K562 (cell line): ENCODE measurements at places on chromosomes 7 and 10. TPM values are rescaled to one million over a fixed set of nuclear protein-coding genes. Genes with fewer than 3 reads are reported as not detected.
A peak's percentile ranks its signal among the peaks of the same experiment; 100 is the strongest.

DNA sequence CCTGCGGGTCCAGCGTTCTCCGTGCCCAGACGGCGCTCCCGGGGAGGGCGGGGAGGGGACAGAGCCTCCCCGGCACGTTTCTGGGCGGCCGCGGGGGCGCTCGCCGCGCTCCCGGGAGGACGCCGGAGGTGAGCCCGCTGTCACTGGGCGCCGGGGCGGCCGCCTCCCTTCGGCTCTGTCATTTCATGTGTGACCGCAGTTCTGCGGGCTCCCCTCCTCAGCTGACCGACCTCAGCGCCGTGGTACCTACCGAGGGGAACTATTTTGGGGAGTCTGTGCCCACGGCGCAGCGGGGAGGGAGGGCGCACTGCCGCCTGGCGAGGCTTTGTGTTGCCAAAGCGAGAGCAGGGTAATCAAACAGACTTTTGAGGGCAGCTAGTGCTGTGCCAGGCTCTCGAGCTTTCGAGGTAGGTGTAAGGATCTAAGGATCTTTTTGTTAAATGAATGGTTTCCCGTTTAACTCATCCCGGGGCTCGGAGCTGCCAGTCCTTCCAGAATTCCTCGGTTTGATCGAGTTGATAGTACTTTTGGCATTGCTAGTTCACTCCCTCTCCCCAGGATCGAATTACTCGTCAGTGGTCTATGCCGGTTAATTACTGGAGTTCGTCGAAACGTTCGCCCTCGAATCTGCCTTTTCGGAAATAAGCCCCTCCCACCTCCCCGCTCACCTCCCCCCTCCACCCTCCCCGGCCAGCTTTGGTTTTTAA lies 1.9 kb downstream of the ARID5B start:
- peak overlapping the region; percentile 40; the same call in 2 of the 3 replicates for H3K27ac ChIP-seq
- no peaks in the 10 kb centered on the region for H3K27me3 ChIP-seq
- peaks cover 12% of the 10 kb centered on the region for H3K4me1 ChIP-seq
- peak; percentile 72 for DNase-seq
- H3K4me3 ChIP-seq = peak overlapping the region; percentile 51

DNA sequence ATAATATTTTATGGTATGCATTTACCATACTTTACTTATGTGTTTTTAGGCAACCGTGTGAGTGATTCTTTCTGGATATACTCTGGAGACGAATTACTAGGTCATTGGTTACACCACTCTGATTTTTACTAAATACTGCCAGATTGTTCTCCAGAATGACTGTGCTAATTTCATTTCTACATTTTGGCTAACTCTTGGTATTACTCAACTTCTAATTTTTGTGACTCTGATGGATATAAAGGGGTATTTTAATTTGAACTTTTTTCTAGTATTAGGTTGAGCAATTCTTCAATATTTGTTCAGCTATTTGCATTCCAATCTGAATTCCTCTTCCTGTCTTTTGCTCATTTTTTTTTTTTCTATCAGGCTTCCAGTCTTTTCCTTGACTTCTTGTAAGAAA lies 223.6 kb downstream of the MDFIC start:
- no peak for DNase-seq
- no peaks in the 10 kb centered on the region for H3K36me3 ChIP-seq
- H3K4me1 ChIP-seq = no peaks in the 10 kb centered on the region
- H3K27ac ChIP-seq = no peak overlapping the region
- H3K27me3 ChIP-seq = no peaks in the 10 kb centered on the region

CHAT gene
- not detected in 2 replicates for total RNA-seq

- no peaks in the 10 kb centered on the region for H3K4me1 ChIP-seq
- H3K36me3 ChIP-seq = no peaks in the 10 kb centered on the region; the same call in 2 of the 3 replicates
- no peak overlapping the region for H3K27ac ChIP-seq
- no peak for DNase-seq
Measured at GRCh38 chr7:130521258-130521951, 29.5 kb downstream of the MEST start.

GRCh38 chr10:114876602-114877300 lies 55.2 kb downstream of the FHIP2A start:
- no peak overlapping the region for H3K4me3 ChIP-seq
- H3K27ac ChIP-seq = no peak overlapping the region
- peak; percentile 73 for DNase-seq

SLC26A3 gene
- total RNA-seq = 0.86 and 1.1 TPM in 2 replicates

CALML5 gene
- not detected in 2 replicates for total RNA-seq

LAMB4 gene
- total RNA-seq = not detected in 2 replicates

LHPP gene
- 5.3 and 6.3 TPM in 2 replicates for total RNA-seq

GRCh38 chr7:13309535-13309934 lies 622.1 kb downstream of the ARL4A start:
- H3K4me1 ChIP-seq = no peaks in the 10 kb centered on the region
- H3K4me3 ChIP-seq = no peak overlapping the region
- no peak overlapping the region for H3K27ac ChIP-seq
- H3K36me3 ChIP-seq = no peaks in the 10 kb centered on the region

PLXNA4 gene
- total RNA-seq = 0.04 and 0.09 TPM in 2 replicates

IL2RA gene
- total RNA-seq = 0.95 and 1.1 TPM in 2 replicates

VGF gene
- total RNA-seq = 4.2 and 5.7 TPM in 2 replicates

DNA sequence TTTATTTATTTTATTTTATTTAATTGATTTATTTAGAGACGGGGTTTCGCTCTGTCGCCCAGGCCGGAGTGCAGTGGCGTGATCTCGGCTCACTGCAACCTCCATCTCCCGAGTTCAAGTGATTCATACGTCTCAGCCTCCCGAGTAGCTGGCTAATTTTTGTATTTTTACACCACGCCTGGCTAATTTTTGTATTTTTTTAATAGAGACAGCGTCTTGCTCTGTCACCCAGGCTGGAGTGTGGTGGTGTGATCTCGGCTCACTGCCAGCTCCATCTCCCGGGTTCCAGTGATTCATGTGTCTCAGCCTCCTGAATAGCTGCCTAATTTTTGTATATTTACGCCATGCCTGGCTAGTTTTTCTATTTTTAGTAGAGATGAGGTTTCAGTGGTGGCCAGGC lies 34.2 kb downstream of the AP5Z1 start:
- no peak overlapping the region for H3K4me3 ChIP-seq
- no peak for DNase-seq
- H3K27ac ChIP-seq = no peak overlapping the region
- no peaks in the 10 kb centered on the region for H3K4me1 ChIP-seq
- H3K36me3 ChIP-seq = no peaks in the 10 kb centered on the region
- peaks cover 4% of the 10 kb centered on the region for H3K27me3 ChIP-seq

NPTX2 gene
- total RNA-seq = 0.07 TPM in 1 of 2 replicates, not detected in the other

DNA sequence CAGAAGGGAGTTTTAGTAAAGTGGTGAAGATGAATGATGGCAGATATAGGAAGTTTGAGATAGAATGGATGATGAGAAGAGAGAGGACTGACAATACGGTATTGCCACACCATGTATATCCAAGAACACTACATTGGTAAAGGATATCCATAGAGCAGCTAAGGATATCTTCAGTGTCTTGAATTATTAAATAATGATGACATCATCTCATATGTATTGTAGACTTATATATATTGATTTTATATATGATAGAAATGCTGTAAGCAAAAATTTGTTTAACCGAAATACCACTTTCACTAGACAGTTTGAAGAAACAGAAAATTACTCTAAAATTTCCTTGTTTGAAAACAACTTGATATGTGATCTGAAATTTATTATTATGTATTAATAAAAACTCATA lies 89.0 kb downstream of the SEPTIN7 start:
- no peak overlapping the region for H3K27ac ChIP-seq
- peaks cover 23% of the 10 kb centered on the region; the same call in 1 of the 3 replicates for H3K36me3 ChIP-seq
- no peak overlapping the region for H3K4me3 ChIP-seq
- H3K4me1 ChIP-seq = no peaks in the 10 kb centered on the region
- no peak for DNase-seq

OPALIN gene
- not detected in 2 replicates for total RNA-seq

- no peaks in the 10 kb centered on the region for H3K27me3 ChIP-seq
- H3K36me3 ChIP-seq = peaks cover 48% of the 10 kb centered on the region
- H3K27ac ChIP-seq = peak overlapping the region; percentile 91
- DNase-seq = no peak
- H3K4me3 ChIP-seq = peak overlapping the region; percentile 25; the same call in 1 of the 2 replicates
Measured at GRCh38 chr10:125153703-125154490, 6.5 kb downstream of the CTBP2 start.

DNA sequence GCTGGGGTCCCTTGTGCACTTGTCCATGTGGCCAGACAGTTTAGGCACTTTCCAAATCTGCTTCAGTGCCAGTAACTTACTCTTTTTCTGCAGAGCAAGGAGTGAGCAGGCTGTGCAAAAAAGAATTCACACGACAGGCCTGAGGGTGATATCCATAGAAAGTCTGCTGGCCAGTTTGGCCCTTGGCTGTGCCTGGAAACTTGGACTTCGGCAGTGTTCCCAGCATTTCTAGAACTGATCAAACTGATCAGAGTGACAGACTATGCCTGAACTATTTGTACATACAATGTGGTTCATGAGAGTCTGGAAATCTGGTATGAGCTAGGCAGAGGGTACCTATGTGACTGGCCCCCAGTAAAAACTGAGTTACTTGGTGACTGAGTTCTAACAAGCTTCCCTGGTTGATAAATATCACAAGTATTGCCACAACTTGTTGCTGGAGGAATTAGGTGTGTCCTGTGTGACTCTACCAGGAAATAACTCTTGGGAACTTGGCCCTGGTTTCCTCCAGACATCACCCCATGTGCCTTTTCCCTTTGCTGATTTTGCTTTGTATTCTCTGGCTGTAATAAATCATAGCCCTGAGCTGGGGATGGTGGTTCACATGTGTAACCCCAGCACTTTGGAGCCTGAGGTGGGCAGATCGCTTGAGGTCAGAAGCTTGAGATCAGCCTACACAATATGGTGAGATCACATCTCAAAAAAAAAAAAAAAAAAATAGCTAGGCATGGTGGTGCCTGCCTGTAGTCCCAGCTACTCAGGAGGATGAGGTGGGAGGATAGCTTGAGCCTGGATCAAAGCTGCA lies 3.3 kb upstream of the DENND10 start:
- H3K4me3 ChIP-seq = no peak overlapping the region
- no peaks in the 10 kb centered on the region for H3K27me3 ChIP-seq
- H3K36me3 ChIP-seq = no peaks in the 10 kb centered on the region
- H3K4me1 ChIP-seq = peaks cover 14% of the 10 kb centered on the region; the same call in 2 of the 3 replicates

GRCh38 chr10:95756809-95757684 lies 1.1 kb downstream of the ENTPD1 start:
- H3K4me3 ChIP-seq = no peak overlapping the region
- H3K36me3 ChIP-seq = no peaks in the 10 kb centered on the region
- no peaks in the 10 kb centered on the region; the same call in 1 of the 2 replicates for H3K4me1 ChIP-seq
- no peak overlapping the region for H3K27ac ChIP-seq

GRCh38 chr7:69603351-69603750 lies 5.1 kb downstream of the AUTS2 start:
- peaks cover 12% of the 10 kb centered on the region for H3K27me3 ChIP-seq
- no peaks in the 10 kb centered on the region for H3K36me3 ChIP-seq
- no peak overlapping the region for H3K4me3 ChIP-seq
- H3K27ac ChIP-seq = no peak overlapping the region
- no peak for DNase-seq

GRCh38 chr7:76064208-76064970 lies 16.5 kb downstream of the MDH2 start:
- no peaks in the 10 kb centered on the region for H3K27me3 ChIP-seq
- no peak overlapping the region for H3K27ac ChIP-seq
- H3K4me3 ChIP-seq = no peak overlapping the region
- H3K4me1 ChIP-seq = no peaks in the 10 kb centered on the region
- peak; percentile 34 for DNase-seq
- peaks cover 77% of the 10 kb centered on the region for H3K36me3 ChIP-seq

ATE1 gene
- total RNA-seq = 9.4 and 14.2 TPM in 2 replicates

DNA sequence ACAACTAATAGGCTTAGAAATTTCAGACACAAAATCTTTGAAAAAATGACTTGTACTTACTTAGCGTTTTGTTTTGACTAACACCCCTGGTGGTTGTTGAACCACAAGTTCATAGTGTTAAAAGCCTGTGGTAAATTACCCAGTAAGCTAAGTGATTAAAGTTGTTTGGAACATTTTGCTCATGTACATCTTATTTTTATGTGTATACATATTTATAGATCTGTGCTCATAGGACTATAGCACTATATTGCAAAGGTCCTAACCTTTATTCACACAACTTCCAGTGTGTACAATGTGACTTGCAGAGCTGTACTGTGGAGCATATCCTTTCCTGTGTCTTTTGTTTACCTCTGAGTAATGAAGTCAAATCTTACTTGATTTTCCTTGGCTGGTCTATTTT lies 79.6 kb downstream of the BMPR1A start:
- H3K27me3 ChIP-seq = no peaks in the 10 kb centered on the region
- DNase-seq = no peak
- H3K27ac ChIP-seq = no peak overlapping the region
- H3K4me1 ChIP-seq = no peaks in the 10 kb centered on the region
- no peak overlapping the region for H3K4me3 ChIP-seq
- peaks cover 11% of the 10 kb centered on the region; the same call in 2 of the 3 replicates for H3K36me3 ChIP-seq

DNA sequence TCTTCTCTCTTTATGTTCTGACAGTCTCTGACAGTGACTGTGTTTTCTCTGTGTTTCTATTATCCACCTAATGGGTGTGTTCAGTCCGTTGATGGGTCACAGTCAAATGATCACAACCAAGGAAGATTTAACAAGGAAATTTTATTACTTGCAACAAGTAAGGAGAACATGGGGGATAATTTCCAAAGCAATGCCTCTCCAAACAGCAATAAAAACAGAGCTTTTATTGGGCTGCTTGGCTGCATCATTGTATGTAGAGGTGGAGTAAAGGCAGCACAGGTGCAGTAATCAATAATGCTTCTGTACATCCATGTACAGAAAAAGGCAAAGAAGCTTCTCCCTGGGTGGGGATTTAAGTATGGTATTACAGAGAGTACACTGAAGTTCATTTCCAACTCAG lies 1525.6 kb downstream of the REEP3 start:
- H3K27ac ChIP-seq = no peak overlapping the region
- no peak for DNase-seq
- no peak overlapping the region for H3K4me3 ChIP-seq
- no peaks in the 10 kb centered on the region for H3K27me3 ChIP-seq
- H3K4me1 ChIP-seq = no peaks in the 10 kb centered on the region

TRPV6 gene
- 0.18 and 0.81 TPM in 2 replicates for total RNA-seq

- H3K36me3 ChIP-seq = no peaks in the 10 kb centered on the region
- H3K4me1 ChIP-seq = no peaks in the 10 kb centered on the region
- no peak for DNase-seq
- no peak overlapping the region for H3K27ac ChIP-seq
- no peak overlapping the region for H3K4me3 ChIP-seq
Measured at GRCh38 chr10:113476191-113476590, 76.7 kb upstream of the HABP2 start.
